ENCODE measurements at places on chromosomes 5 and 9.

- DNase-seq, result no peak
These were observed 24.4 kb downstream of the BHMT start for GRCh38 chr5:79135790-79136553.

- no peak for DNase-seq
These were observed 647.7 kb upstream of the ITGA1 start for GRCh38 chr5:52139888-52140615.

- no peak for DNase-seq
These were observed 136.8 kb downstream of the APBA1 start for GRCh38 chr9:69535286-69535832.

- DNase-seq, result no peak
These were observed 22.9 kb downstream of the ELL2 start for GRCh38 chr5:95938766-95939165.

DNA sequence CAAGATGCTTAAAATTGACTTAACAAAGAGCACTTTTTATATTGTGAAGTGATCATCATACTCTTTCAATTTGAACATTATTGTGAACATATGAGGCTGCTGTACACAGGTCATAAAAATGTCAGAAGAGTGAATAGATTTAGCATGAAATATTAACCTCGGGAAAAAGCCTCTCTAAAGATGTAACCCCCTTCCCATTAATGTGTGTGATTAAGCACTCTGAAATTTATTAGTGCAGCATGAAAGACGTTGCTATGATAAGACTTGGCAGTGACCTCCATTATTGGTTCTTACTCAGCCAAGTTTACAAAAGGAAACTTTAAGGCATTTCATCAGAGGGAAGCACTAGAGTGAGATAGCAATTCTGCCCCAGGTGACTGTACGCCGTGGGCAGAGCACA, 326.5 kb downstream of the NTRK2 start:
- DNase-seq, result no peak

GRCh38 chr5:85533341-85534047, 1084.2 kb upstream of the COX7C start:
- no peak for DNase-seq

DNA sequence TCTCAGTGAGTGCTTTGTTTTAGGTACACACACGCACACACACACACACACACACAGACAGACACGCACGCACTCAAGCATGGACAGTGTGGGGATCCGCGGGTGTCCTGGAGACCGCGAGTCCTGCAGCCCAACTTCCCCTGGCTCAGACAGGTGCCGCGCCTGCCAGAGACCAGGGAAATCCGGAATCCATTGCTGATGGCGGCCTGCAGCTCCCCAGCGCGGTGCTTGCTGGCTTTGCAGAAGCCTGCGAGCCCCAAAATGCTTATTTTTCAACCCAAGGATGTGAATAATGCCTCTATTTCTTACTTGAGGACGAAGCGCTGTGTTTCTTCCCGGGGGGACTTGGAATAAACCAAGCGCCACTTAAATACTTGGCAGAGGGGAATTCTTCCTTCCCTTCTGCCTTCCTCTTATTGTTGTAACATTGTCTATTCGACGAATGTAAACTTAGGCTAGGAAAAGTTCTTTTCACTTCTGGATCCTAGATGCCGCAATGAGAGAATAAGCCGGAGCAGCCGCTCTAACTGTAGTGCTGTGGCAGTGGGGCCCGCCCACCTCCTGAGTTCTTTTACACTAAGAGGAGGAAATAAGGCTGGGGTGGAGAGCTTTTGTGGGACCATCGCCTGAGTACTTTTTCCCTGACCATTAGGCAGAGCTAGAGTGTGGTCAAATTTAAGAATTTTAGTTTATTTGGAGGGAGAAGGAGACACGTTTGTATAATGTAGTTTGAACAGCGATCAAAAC, 802 bp downstream of the ITGA2 start:
- DNase-seq, result peak; percentile 21

- DNase-seq, result no peak
These were observed 32.3 kb upstream of the TMEM171 start for GRCh38 chr5:73088026-73088425.

- peak; percentile 67 for DNase-seq
These were observed 19.9 kb upstream of the KCNIP1 start for GRCh38 chr5:170483701-170484458.

GRCh38 chr9:35696520-35697215, 6.9 kb upstream of the TPM2 start:
- peak; percentile 27 for DNase-seq

DNA sequence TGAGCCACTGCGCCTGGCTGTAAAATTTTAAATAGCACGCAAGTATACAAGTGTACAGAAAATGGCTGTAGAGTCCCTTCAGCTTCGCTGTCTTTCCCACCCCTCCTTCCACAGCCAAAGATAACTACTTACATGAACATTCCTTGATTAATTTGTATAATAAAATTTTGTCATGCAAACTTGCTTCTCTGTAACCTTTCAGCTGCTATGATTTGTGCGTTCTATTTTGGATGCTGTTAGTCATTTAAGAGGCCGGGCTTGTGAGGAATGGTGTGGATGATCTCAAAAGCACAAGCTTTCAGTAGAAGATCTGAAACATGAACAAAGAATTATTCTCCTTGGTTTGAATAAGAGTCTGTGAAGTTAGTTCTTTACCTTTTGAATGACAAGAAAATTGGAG, 115.0 kb upstream of the TLE1 start:
- DNase-seq, result no peak

- DNase-seq, result no peak
These were observed 483.4 kb downstream of the PLK2 start for GRCh38 chr5:57976506-57976905.

Measured in inflammatory macrophage (primary cell).